ENCODE measurements at places on chromosomes 7 and 10.
A peak's percentile ranks its signal among the peaks of the same experiment; 100 is the strongest.

DNA sequence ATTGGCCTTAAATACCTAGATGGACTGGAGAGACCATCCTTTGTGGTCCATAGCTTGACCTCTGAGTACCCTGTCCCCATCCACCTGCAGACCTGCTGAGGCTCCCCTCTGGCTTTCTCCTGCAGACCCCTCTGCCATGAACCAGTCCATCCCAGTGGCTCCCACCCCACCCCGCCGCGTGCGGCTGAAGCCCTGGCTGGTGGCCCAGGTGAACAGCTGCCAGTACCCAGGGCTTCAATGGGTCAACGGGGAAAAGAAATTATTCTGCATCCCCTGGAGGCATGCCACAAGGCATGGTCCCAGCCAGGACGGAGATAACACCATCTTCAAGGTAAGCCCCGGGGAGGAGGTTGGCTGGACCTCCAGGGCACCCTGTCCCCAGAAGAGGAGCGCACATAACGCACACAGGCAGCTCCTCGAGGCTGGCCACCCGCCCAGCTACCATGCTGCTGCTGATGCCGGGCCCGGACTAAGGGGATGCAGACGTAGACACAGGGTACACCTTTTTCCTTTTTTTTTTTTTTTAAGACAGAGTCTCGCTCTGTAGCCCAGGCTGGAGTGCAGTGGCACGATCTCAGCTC, 4.3 kb downstream of the IRF5 start:
- no peak for DNase-seq

DNA sequence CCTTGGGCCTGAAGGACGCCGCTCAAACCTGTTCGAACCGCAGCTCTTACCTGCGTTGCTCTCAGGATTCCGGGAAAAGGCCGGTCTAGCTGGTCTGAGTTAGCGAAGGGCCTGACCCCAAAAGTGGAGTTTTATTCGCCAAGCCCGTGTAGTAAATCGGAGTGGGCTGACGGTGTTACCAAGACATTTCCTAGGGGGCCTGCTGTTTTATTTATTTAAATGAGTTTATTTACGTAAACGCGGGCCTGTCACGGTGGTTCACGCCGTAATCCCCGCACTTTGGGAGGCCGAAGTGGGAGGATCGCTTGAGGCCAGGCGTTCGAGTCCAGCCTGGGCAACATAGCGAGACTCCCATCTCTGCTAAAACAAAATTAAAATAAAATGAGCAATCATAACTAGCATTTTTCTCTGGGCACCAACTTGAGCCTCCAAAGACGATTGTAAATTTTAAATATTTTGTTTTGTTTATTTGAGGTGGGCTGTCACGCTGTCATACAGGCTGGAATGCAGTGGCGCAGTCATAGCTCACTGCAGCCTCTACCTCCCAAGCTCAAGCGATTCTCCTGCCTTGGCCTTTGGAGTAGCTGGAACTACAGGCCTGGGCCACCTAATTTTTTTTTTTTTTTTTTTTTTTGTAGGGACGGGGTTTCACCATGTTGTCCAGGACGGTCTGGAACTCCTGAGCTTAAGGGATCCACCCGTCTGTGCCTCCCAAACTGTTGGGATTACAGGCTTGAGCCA, 903 bp downstream of the ZNF655 start:
- DNase-seq = no peak

GRCh38 chr10:123157210-123157609, 3.0 kb downstream of the BUB3 start:
- DNase-seq = no peak

DNA sequence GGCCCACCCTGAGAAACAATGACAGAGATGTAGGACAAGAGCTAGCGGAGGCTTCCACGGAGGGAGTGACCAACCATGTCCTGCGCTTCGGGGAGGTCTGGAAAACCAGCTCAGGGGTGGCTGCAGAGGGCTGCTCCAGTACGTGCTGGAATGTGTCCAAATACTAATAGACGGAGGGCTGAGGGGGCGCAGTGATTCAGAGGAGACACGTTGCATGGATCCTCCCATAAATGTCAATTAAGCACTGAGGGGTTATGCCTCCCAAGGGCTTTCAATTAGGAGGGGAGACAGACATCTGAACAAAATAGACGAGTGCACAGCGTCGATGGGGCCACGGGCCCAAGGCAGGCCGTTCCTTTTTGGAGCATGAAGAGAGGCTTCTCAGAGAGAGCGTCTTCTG, 51.0 kb upstream of the NPS start:
- no peak for DNase-seq

DNA sequence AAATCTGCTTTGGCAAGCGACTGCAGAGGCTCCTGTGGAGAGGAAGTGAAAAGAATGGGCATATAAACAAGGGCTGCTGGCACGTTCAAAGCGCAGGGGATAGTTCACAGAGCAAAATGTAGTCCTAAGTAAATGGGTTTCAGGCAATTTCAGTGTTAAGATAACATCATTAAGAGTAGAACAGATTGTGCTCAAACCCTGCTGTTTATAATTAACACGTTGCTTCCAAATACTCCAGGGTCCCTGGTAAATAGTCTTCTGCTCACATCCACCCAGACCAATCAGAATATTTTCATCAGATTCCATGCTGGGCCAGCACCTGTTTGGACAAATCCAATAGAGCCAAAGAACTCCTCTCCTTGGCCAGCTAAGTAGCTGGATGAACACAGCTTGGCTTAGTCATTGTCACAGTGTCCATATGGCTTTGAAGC, 81.4 kb downstream of the ORC5 start:
- DNase-seq = peak; percentile 7

- DNase-seq = no peak
Observed at GRCh38 chr10:28393956-28394568, 91.2 kb upstream of the MPP7 start.
